ENCODE measurements at places on chromosomes 5 and 9. TPM values are rescaled to one million over a fixed set of nuclear protein-coding genes. Genes with fewer than 3 reads are reported as not detected.

The SLC4A9 gene
- total RNA-seq = 0.16 TPM

The HTR4 gene
- total RNA-seq = not detected

The CENPK gene
- total RNA-seq = 10.2 TPM

The TMC1 gene
- total RNA-seq = not detected
